ENCODE measurements at places on chromosomes 2 and 18. TPM values are rescaled to one million over a fixed set of nuclear protein-coding genes. Genes with fewer than 3 reads are reported as not detected.

GRCh38 chr2:71348302-71348701 lies 16.7 kb downstream of the ZNF638 start:
- H3K4me3 ChIP-seq, result no peak overlapping the region
- no peaks in the 10 kb centered on the region for H3K4me1 ChIP-seq
- no peaks in the 10 kb centered on the region for H3K27me3 ChIP-seq
- H3K27ac ChIP-seq, result no peak overlapping the region
- H3K36me3 ChIP-seq, result peaks cover 13% of the 10 kb centered on the region

GRCh38 chr18:72375618-72376017 lies 168.5 kb downstream of the CBLN2 start:
- H3K36me3 ChIP-seq, result no peaks in the 10 kb centered on the region
- no peak for DNase-seq
- no peak overlapping the region for H3K4me3 ChIP-seq
- no peak overlapping the region for H3K27ac ChIP-seq

DNA sequence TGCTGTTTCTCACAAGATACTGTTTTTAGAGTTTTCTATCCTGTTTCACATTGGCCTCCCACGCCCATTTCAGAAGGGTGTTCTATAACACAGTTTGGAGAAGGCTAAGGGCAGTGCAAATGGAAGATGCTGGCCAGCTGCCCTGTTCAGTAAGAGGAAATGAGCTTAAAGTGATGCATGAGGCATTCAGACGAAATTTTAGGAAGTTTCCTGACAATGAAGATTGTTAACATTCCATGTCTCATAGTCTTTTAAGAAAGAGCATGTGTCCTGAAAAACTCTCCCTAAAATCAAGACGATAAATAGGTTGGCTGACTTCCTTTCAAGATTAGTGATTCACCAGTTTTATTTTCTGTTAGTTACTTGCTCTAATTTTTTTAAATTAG lies 484.2 kb upstream of the NRP2 start:
- peaks cover 3% of the 10 kb centered on the region for H3K4me1 ChIP-seq
- H3K36me3 ChIP-seq, result no peaks in the 10 kb centered on the region
- no peaks in the 10 kb centered on the region for H3K27me3 ChIP-seq
- H3K4me3 ChIP-seq, result peak overlapping the region; percentile 37
- H3K27ac ChIP-seq, result peak overlapping the region; percentile 32

GRCh38 chr2:236972491-236973342 lies 113.0 kb upstream of the COPS8 start:
- peaks cover 2% of the 10 kb centered on the region for H3K4me1 ChIP-seq
- H3K27ac ChIP-seq, result no peak overlapping the region
- H3K4me3 ChIP-seq, result no peak overlapping the region
- DNase-seq, result no peak
- no peaks in the 10 kb centered on the region for H3K27me3 ChIP-seq

- DNase-seq, result no peak
- no peak overlapping the region for H3K27ac ChIP-seq
- H3K4me1 ChIP-seq, result no peaks in the 10 kb centered on the region
Measured at GRCh38 chr2:172336681-172337080, 90.7 kb upstream of the ITGA6 start.

GRCh38 chr2:37156071-37156856 lies 516 bp downstream of the EIF2AK2 start:
- H3K36me3 ChIP-seq, result no peaks in the 10 kb centered on the region
- peaks cover 11% of the 10 kb centered on the region for H3K4me1 ChIP-seq
- H3K4me3 ChIP-seq, result peak overlapping the region; percentile 61
- no peaks in the 10 kb centered on the region for H3K27me3 ChIP-seq
- DNase-seq, result peak; percentile 78

GRCh38 chr18:64202210-64202836 lies 53.4 kb upstream of the LINC00305 start:
- no peaks in the 10 kb centered on the region for H3K4me1 ChIP-seq
- H3K36me3 ChIP-seq, result no peaks in the 10 kb centered on the region
- no peak overlapping the region for H3K4me3 ChIP-seq

GRCh38 chr2:176174824-176175708 lies 13.4 kb upstream of the HOXD1 start:
- no peaks in the 10 kb centered on the region for H3K36me3 ChIP-seq
- H3K27ac ChIP-seq, result no peak overlapping the region
- H3K4me1 ChIP-seq, result peaks cover 20% of the 10 kb centered on the region
- DNase-seq, result no peak

The CXCR1 gene
- not detected for total RNA-seq

The DYSF gene
- 8.5 TPM for total RNA-seq

The EFHD1 gene
- 1.5 TPM for total RNA-seq

The COL3A1 gene
- not detected for total RNA-seq

The SNTG2 gene
- 18.1 TPM for total RNA-seq
